ENCODE measurements at places on chromosomes 5 and 9. TPM values are rescaled to one million over a fixed set of nuclear protein-coding genes. Genes with fewer than 3 reads are reported as not detected.
A peak's percentile ranks its signal among the peaks of the same experiment; 100 is the strongest.

DNA sequence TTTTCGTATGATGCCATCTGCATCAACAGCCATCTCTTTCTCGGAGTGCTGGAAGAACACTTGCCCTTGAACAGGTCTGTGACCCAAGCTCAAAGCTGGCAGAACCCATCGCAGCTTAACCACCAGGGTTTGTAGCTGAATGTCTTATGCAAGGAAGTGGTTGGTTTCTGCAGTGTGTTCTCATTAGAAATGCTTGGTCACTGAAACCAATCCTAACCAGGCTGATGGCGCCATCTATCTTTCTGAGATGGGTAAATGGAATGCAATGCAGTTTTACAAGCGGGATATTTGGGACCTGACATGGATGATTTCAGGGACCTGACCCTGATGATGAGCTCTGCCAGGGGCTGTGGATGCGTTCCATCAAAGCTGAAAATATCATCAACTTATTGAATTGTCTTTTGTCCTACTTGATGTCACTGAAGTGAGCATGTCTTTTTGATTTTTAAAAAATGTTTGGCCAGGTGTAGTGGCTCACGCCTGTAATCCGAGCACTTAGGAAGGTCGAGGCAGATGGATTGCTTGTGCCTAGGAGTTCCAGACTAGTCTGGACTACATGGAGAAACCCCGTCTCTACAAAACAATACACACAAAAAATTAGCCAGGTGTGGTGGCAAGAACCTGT lies 28.7 kb downstream of the DMRT3 start:
- DNase-seq = no peak

DNA sequence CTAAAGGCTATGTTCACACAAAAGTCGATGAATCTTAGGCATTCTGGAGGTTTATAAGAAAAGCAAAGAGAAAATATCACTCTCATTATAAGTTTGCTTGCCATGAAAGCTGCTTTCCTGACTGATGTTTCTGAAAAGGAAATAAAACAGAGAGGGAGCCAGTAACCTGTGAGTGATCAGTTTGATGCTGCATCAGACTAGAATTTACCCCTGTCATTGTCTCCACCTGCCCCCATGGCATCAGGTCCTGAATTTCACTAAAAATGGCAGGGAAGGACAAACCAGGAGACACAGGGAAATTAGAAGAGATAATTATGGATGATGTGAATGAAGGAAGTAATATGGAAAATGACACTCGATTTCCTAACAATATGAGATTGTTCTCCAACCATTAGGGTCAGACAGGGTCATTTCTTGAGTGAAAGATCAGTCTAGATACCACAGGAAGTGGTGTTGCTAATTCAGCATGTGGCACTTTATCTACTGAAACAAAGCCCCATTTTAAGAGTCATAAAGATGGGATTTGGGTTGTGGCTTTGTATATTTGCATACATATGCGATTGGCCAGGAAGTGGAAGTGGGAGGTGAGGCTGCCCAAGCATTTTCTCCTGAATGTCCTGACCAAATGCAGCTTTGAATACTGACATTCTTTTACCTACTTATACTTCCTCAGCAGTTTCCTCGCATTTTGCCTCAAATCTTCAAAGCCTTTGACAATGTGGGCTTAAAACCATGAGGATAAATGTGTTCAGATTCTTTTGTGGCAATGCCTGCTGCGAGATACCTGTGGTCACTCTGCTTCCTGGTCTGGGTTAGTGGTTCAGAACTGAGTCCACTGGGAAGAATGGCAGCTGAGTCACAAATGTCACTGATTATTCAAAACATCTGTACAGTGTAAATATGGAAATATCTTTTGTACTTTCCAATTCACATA lies 29.7 kb downstream of the MEGF10 start:
- DNase-seq = no peak

DNA sequence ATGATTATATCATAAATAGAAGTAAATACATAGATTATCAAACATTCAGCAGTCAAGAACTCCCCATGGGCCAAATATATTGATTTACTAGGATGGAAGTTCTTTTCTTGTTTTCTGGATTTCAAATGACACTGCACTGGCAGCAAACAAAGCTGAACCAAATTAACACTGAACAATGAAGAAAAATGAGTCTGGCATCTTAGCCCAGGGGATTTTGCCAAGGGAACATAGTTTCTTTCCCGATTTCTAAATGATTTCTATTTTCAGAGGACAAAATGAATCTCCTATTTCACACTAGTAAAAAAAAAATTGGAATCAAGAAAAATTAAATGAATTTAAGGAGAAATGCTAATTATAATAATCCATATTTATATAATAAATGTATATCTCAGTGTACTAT lies 116.9 kb upstream of the FAM174A start:
- DNase-seq = no peak

DNA sequence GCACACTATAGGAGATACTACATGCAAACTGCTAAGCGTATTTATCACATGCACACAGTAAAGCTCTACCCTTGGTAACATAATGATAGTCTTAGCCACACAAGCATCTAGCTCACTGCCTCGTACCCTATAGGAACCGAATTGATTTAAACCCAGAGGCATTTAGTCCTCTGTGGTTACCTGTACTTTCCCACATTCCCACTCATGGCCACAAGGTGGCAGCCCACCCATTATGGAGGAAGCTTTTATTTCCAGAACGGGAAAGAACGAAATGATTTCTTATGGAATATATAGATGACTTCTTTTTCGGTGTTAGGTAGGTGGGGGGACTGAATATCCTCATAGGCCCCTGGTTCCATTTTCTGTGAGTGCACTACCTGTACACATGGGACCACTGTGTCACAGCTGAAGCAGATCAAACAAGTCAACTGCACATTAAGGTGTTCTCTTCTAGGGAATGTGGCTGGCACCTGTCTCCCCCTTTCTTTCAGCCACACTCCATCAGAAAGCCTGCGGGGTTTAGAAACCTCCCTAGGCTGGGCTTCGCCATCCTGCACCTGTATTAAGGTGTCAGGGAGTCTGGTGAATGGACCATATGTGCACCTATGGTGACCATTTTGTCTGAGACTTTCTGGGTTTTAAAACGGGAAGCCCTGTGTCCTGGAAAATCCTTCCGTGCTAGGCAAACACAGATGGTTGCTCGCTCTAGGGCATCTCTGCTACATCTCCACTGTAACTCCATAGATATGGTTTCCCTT lies 313.2 kb downstream of the SLIT3 start:
- DNase-seq = peak; percentile 63

- no peak for DNase-seq
Observed at GRCh38 chr5:59559847-59560246, 333.7 kb downstream of the PDE4D start.

GRCh38 chr9:126205265-126205664 lies 121.4 kb upstream of the MVB12B start:
- DNase-seq = no peak

DNA sequence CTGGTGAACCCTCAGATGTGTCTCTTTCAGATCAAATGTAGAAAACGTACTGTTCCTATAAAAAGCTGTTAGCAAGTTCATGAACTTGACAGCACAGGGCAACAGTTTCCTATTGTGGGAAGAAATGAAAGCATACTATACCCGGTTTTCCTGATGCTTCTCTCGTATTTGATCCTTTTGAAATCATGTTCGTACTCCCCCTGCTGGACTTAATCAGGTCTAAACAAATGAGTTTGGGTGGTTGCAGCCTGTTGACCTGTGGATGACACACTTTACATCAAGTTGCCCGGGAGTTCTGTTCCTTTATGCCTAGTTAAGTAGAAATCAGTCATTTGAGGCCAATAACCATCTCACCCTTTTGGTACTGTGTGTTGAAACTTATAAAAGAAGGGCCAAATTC lies 1992.3 kb downstream of the MAT2B start:
- no peak for DNase-seq

DOCK8 gene
- total RNA-seq = 20.8 TPM

RBM18 gene
- total RNA-seq = 20.9 TPM

C8G gene
- total RNA-seq = not detected

CFAP90 gene
- total RNA-seq = 0.59 TPM

TICAM2 gene
- total RNA-seq = 1.5 TPM
